Omental fat pad (tissue), 4 donors: ENCODE measurements at places on chromosomes 7 and 10. TPM values are rescaled to one million over a fixed set of nuclear protein-coding genes. Genes with fewer than 3 reads are reported as not detected.

The OPN1SW gene
- not detected for total RNA-seq

The HSPA14 gene
- total RNA-seq: 15.3 TPM

The EN2 gene
- total RNA-seq: not detected

The POMZP3 gene
- 5.2 TPM for total RNA-seq

The NEBL gene
- total RNA-seq: 8.0 TPM

The CDNF gene
- total RNA-seq: 7.3 TPM

The MASTL gene
- 8.0 TPM for total RNA-seq

The ANLN gene
- total RNA-seq: 10.2 TPM

The COL17A1 gene
- 1.7 TPM for total RNA-seq

The MRC1 gene
- total RNA-seq: 130 TPM

The NXPH1 gene
- not detected for total RNA-seq

The NUPR2 gene
- not detected for total RNA-seq

The STEAP1 gene
- 106 TPM for total RNA-seq

The MACROH2A2 gene
- total RNA-seq: 4.1 TPM

The ERVW-1 gene
- total RNA-seq: not detected

The RBM17 gene
- 58.2 TPM for total RNA-seq
